Effector memory CD4-positive, alpha-beta T cell (primary cell): ENCODE measurements at places on chromosomes 5 and 9.

GRCh38 chr9:21078702-21079101 lies 960 bp upstream of the IFNB1 start:
- no peaks in the 10 kb centered on the region for H3K27me3 ChIP-seq
- H3K27ac ChIP-seq: no peak overlapping the region
- no peak overlapping the region for H3K4me3 ChIP-seq
- no peak for DNase-seq

- DNase-seq: no peak
- H3K27me3 ChIP-seq: no peaks in the 10 kb centered on the region
- H3K27ac ChIP-seq: no peak overlapping the region
- H3K36me3 ChIP-seq: no peaks in the 10 kb centered on the region
- H3K4me1 ChIP-seq: no peaks in the 10 kb centered on the region
Measured at GRCh38 chr5:138366632-138367382, 14.3 kb downstream of the KDM3B start.

DNA sequence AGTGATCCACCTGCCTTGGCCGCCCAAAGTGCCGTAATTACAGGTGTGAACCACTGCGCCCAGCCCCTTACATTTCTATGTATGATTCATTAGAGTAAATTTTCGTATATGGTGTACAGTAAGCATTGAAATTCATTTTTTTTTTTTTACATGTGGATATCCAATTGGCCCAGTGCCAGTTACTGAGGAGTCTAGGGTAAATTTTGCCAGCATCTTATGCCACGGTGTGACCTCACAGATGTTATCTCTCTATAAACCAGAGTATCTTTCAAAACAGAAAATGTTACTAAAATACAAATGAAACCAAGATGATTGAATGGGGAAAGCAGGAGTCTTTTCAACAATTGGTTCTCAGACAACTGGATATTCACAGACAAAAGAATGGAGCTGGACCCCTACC lies 64.7 kb downstream of the IPPK start:
- no peaks in the 10 kb centered on the region for H3K4me1 ChIP-seq
- no peaks in the 10 kb centered on the region for H3K36me3 ChIP-seq
- no peak for DNase-seq
- H3K27me3 ChIP-seq: no peaks in the 10 kb centered on the region
- H3K27ac ChIP-seq: no peak overlapping the region

DNA sequence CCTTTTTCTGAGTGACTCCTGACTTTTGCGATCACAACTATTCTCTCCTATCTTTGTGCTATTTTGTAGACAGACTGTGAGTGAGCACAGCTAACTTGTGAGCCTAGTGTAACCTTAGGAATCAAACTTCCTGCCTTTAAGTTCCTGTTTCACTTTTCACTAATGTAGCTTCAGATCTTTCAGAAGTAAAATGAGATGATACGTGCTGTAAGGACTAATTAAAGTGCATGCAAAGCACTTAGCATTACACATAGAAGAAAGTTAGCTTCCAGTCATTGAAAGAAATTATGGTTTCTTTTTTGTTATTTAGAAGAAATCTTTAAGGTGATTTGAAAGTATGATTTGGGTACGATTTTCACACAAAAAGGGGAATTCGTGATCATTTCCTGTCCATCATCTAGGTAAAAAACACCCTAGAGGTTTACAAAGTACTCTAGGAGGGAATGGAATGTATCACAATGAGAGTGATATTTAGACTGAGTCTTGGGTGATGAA lies 122.7 kb downstream of the ST8SIA4 start:
- peak overlapping the region; percentile 46 for H3K4me3 ChIP-seq
- no peaks in the 10 kb centered on the region for H3K27me3 ChIP-seq
- peak overlapping the region; percentile 11 for H3K27ac ChIP-seq
- no peaks in the 10 kb centered on the region for H3K36me3 ChIP-seq
- DNase-seq: no peak

DNA sequence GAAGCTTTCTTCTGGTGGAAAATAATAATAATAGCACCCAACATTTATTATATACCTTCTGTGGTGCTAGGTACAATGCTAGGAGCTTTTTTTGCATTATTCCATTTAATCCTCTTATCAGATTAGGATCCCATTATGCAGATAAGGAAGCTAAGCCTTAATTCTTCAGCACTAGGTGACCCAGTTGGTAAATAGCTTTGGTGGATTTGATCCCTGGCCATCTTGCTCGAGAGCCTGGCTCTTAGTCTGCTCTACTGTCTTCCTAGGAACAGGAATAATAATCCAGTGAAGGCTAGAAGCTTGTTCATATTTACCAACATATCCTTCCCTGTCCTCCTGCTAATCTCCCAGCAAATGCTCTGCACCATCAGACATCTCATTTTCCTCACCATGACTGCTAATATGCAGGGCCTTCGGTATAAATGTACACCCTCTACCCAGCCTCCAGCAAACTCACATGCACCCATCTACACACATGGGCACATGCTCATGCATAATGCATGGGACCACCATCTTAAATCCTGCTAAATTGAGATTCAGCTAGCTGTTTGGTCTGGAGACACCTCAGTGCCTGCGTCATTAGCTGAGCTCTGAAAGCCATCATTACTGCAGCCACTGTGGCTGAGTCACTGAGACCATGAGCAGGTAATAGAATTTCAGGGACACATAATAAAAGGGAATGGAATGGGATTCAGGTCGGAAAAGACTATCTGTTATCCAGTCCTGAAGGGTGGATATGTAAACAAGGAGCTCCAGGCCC lies 87.5 kb downstream of the TRIM32 start:
- no peaks in the 10 kb centered on the region for H3K36me3 ChIP-seq
- no peaks in the 10 kb centered on the region for H3K4me1 ChIP-seq

DNA sequence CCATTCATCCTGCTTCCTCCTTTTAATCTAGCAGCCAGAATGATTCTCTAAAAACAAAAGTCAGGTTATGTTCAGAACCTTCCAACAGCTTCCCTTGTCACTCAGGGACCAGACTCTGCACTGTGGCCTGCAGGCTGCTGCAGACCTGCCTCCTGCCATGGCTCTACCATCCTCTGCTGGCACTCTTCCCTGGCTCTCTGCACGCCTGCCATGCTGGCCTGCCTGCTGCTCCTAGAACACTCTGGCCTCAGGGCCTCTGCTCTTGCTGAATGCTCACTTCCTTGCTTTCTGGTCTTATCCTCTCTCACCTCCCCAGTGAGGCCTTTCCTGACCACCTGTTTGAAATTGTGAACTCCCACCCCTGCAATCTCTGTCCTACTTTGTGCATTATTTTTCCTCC lies 149.4 kb downstream of the CD180 start:
- H3K27ac ChIP-seq: no peak overlapping the region
- no peaks in the 10 kb centered on the region for H3K4me1 ChIP-seq
- no peak for DNase-seq
- no peaks in the 10 kb centered on the region for H3K27me3 ChIP-seq

- H3K4me1 ChIP-seq: peaks cover 5% of the 10 kb centered on the region
- H3K27ac ChIP-seq: no peak overlapping the region
- no peaks in the 10 kb centered on the region for H3K36me3 ChIP-seq
- no peak for DNase-seq
- no peak overlapping the region for H3K4me3 ChIP-seq
Measured at GRCh38 chr5:148843510-148844318, 17.3 kb downstream of the ADRB2 start.

DNA sequence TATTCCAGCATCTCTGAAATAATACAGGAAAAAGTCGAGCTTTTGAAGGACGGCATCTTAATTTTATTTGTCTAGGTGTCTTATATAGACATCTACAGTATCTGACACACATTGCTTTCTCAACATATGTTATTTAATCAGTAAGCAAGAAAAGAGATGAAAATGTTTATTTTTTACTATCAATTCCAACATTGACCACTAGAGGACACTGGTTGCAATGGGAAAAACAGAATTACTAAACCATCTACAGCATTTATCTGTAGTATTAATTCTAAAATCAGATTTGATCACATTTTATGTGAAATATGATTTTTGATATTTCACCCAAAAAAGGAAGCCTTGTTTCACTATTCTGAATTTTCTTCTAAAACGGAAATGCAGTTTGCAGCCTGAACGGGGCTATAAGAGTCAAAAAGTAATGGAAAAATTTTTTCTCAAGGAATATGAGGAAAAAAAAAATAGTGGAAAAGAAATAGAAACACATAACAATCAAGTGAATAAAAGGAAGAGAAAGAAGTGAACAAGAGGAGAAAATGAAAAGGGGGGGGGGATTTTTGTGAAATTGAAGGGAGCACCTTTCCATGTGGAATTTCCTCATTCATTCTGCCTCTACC lies 98.6 kb downstream of the OSTF1 start:
- no peaks in the 10 kb centered on the region for H3K36me3 ChIP-seq
- no peak overlapping the region for H3K27ac ChIP-seq
- DNase-seq: no peak
- H3K4me3 ChIP-seq: no peak overlapping the region
- no peaks in the 10 kb centered on the region for H3K27me3 ChIP-seq

GRCh38 chr5:138179277-138179857 lies 455 bp downstream of the KIF20A start:
- peaks cover 7% of the 10 kb centered on the region for H3K4me1 ChIP-seq
- DNase-seq: no peak
- H3K27ac ChIP-seq: no peak overlapping the region
- H3K4me3 ChIP-seq: peak overlapping the region; percentile 90
- H3K36me3 ChIP-seq: peaks cover 3% of the 10 kb centered on the region

- H3K27me3 ChIP-seq: no peaks in the 10 kb centered on the region
- no peaks in the 10 kb centered on the region for H3K36me3 ChIP-seq
- H3K4me1 ChIP-seq: peaks cover 11% of the 10 kb centered on the region
- no peak overlapping the region for H3K27ac ChIP-seq
- DNase-seq: no peak
Measured at GRCh38 chr5:83072966-83073365, 4.2 kb downstream of the TMEM167A start.

DNA sequence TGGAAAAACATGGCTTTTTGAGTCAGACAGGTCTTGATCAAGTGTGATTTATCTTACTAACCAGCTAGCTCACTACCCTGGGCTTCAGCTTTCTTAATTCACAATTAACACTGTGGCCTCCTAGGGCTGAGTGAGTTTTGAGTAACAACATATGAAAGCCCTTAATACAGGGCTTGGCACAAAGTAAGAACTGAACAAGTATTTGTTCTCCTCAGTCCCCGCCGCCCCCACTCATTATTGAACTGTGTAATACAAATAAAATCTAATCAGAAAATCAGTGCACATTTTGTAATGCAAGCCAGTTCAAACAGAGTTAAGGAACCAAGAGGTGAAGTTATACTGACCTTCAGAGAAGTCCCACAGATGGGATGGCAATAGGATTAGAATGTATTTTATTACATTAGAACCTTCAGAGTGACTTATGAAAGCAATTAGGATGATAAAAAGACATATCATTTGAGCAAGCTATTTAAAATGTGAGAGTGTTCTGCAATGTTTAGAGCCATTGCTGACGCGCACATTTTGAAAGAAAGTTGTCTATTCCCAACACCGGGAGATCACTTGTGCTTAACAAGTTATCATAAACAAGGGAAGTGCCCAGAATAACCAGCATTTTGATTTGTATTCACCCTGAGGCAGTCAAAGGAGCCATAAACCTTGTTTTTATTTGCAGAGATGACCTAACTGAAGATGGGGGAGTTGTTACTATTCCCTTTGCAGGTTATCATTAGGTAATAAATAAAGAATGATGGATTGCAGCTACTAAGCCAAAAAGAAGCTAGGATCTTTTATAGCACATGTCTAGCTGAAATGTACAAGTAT lies 19.4 kb downstream of the ADAMTS16 start:
- H3K27me3 ChIP-seq: no peaks in the 10 kb centered on the region
- no peaks in the 10 kb centered on the region for H3K36me3 ChIP-seq
- H3K4me3 ChIP-seq: no peak overlapping the region
- H3K4me1 ChIP-seq: no peaks in the 10 kb centered on the region
- DNase-seq: no peak

GRCh38 chr5:147956064-147956841 lies 49.9 kb upstream of the C5orf46 start:
- no peaks in the 10 kb centered on the region for H3K36me3 ChIP-seq
- H3K4me3 ChIP-seq: no peak overlapping the region
- no peak for DNase-seq
- no peak overlapping the region for H3K27ac ChIP-seq
- H3K4me1 ChIP-seq: no peaks in the 10 kb centered on the region

DNA sequence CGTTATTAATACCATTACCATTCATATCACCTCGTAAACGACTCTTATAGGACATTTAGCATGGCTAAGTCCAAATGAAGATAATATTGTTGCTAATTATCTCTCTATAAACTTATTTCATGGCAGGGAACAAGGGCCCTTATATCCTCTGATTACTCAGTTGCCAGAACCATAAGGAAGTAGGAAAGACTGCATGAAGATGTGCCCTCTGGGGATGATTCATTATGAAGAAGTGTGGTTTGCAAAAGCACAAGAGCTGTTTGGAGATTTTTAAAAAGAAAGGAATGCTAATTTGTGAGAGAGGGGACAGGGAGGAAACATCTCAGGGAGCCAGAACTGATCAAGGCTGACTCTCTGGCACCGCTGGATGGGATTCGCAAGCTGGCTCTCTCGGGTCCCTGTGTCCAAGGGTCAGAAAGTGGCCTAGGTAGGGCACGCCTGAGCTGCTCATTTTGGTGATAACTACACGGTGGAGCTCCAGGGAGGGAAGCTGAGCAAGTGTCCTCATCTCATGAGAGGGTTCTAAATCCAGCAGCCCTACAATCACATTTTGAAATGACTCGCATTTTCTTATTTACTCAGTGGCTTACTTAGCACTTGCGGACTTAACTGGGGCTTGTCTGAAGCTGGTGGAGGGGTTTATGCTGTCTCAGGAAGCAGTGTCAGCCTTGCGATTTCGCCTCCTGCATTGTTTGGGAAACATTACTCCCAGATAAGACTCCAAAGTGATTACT lies 136.8 kb downstream of the C5orf15 start:
- H3K36me3 ChIP-seq: no peaks in the 10 kb centered on the region
- no peaks in the 10 kb centered on the region for H3K4me1 ChIP-seq
- DNase-seq: no peak
- no peak overlapping the region for H3K4me3 ChIP-seq
- H3K27ac ChIP-seq: no peak overlapping the region

DNA sequence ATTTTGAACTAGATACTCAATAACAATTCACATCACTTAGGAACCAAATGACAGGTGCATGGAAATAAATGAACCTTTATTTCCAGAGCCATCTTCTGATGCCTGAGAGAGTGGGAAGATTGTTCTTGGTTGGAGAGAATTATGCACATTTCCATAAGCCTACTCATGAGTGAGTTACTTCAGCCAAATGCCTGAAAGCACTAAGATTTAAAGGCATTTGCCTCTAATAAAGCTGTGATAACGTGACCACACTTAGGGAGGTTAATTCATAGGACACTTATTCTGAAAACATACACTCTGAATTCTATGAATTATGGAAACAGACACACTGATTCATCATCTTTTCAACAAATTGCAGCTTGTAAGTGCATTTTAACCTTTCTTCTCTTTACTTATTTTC lies 40.0 kb downstream of the KCTD16 start:
- no peak overlapping the region for H3K4me3 ChIP-seq
- H3K36me3 ChIP-seq: no peaks in the 10 kb centered on the region
- H3K27me3 ChIP-seq: peaks cover 9% of the 10 kb centered on the region
- no peak for DNase-seq

GRCh38 chr9:124685217-124685616 lies 85.9 kb downstream of the NR6A1 start:
- H3K4me1 ChIP-seq: no peaks in the 10 kb centered on the region
- no peak overlapping the region for H3K27ac ChIP-seq
- H3K36me3 ChIP-seq: no peaks in the 10 kb centered on the region
- no peaks in the 10 kb centered on the region for H3K27me3 ChIP-seq

GRCh38 chr9:126915281-126915816 lies 767 bp downstream of the RALGPS1 start:
- H3K4me1 ChIP-seq: peaks cover 10% of the 10 kb centered on the region
- peak overlapping the region; percentile 35 for H3K4me3 ChIP-seq
- H3K27me3 ChIP-seq: no peaks in the 10 kb centered on the region
- peak; percentile 45 for DNase-seq
